ENCODE measurements at places on chromosomes 11 and 22.
A peak's percentile ranks its signal among the peaks of the same experiment; 100 is the strongest.

- DNase-seq = peak; percentile 87
Observed at GRCh38 chr22:38398609-38399461, 56.2 kb downstream of the KCNJ4 start.

DNA sequence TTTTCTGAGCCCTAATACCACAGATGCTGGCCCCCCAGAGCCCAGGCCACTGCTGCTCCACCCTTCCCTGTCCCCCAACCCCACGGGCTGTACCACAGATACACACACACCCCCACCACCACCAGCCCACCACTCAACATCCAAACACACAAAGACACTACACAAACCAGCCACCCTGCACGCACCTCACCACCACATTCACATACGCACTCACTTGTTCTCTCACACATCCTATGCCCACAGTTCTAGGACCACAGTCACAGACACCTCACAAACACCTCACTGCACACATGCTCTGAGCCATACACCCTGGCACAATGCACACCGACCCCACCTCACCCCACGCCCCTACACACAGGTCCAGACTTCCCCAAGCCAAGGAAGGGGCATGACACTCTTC lies 22.5 kb upstream of the OAF start:
- no peak for DNase-seq

GRCh38 chr11:8477151-8477550 lies 116.9 kb downstream of the STK33 start:
- no peak for DNase-seq

DNA sequence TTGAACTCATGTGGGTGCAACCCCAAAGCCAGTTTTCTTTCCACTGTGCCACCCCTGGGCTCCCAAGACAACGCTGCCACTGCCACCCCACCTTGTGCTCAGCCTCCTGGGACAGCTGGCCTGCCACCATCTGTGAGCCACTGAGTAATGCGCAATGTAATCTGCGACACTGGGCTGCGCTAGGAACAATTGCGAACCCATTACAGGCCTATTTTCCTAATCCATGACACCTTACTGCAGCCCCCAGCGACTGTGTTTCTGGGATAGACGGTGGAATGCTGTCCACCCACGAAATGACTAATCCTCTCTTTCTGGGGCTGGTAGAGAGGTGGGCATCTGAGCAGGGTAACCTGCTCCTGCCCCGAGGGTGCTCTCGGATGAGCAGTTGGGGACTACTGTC lies 22.2 kb downstream of the FLRT1 start:
- no peak for DNase-seq

GRCh38 chr22:45972091-45972888 lies 4.7 kb downstream of the WNT7B start:
- DNase-seq = no peak

- no peak for DNase-seq
Observed at GRCh38 chr11:114401311-114401710, 845 bp downstream of the RBM7 start.

- DNase-seq = no peak
Observed at GRCh38 chr11:119759324-119759723, 30.3 kb upstream of the NECTIN1 start.

DNA sequence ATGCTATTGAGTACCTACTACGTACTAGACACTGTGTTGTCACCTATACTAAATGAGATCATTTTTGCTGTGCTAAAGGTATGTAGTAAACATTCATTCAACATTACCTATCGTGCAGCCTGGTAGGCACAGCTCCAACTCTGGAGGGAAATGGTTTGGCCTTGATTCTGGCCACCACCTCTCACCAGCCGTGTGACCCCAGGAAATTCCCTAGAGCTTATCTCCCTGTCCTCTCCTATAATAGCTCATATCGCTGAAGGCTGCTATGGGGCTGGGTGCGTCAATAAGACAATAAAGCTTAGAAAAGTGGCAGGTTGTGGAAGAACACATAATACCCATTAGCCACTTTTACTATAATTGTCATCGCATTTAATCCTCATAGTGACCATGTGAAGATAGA lies 107.5 kb downstream of the MYO18B start:
- DNase-seq = no peak

GRCh38 chr22:22166941-22167713 lies 77.5 kb upstream of the VPREB1 start:
- DNase-seq = no peak

- DNase-seq = no peak
Observed at GRCh38 chr22:17675584-17675983, 37.0 kb downstream of the BCL2L13 start.

DNA sequence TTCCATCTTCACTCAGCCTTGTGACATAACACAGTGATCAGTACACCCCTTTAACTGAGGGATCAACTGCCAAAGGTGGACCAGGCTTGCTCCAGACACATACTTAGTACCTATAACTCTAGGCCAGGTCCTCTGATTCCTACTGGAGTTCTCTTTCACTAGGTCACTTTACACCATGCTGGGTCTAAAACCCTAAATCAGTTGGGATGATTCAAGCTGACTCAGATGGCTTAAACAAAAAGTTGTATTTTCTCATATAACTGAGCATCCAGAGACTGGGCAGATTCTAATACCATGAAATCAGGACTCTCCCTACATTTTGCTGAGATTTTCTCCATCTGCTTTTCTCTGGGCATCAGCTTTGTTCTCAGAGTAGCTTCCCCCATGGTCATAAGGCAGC lies 26.0 kb upstream of the FLI1 start:
- no peak for DNase-seq
